ENCODE measurements at places on chromosomes 11 and 22.
A peak's percentile ranks its signal among the peaks of the same experiment; 100 is the strongest.

DNA sequence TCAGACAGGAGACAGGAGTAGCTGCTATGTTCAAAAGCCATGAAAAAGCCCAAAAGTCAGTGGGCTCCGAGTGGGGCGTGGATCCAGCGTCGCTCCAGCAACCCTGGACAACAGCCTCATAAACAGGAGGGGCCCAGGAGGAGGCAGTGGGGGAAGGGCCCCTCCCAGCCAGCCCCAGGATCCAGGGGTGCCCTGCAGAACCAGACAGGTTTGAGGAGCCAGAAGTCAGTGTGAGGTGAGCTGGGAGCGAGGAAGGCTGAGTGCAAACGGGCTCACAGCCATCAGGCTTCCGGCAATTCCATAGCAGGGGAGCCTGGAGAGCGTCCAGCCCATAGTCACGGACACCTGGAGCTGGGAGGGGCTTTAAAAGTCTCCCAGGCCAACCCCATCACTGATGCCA is 217.7 kb downstream of the MN1 start:
- DNase-seq, result no peak

DNA sequence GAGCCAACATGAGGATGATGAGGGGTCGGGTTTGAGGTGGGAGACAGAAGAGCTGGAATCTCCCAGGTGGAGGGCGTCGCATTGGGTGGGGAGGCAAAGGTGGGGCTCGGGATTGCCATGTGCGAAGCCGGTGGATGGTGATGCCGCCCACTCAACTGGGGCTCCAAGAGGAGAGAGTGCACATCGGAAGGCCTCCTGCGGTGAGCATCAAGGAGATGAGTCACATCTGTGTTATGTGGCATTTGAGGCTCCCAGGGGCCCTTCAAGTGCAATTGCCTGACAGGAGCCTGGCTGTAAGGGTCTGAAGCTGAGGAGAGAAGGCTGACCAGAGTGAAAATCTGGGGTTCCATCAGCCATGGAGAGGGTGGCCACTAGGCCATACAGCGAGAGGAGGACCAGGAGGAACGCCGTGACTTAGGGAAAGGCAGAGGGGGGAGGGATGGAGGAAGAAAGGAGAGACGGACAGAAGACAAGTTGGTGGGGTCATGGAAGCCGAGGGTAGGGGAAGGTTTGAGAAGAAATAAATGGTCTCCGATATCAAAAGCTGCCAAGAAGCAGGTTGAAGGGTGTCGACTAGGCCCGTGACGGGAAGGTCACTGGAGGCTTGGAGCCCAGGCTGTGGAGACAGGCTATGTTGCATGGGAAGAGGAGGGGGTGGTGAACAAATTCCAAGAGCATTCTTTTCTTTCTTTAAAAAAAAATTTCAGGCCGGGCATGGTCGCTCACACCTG is 21.3 kb downstream of the RASD2 start:
- DNase-seq, result no peak

GRCh38 chr11:45089251-45089650 is 57.2 kb upstream of the PRDM11 start:
- no peak for DNase-seq

DNA sequence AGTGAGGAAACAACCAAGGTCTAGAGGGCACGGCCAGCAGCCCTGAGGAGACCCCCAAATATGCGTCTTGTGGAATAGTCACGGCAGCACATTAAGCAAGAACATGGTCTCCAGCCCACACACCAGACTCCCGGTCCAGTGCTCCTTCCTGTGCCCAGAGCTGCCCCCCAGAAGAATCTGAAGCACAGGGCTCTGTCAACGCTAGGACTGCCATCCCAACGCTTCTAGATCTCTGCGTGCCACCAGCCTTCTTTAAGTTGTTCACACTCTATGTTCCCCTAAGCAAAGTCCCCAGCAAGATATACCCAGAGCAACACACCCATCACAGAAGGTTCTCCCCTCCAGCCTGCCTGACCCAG is 3.5 kb upstream of the SEC14L2 start:
- no peak for DNase-seq

- DNase-seq, result no peak
Measured at GRCh38 chr11:9577556-9577955, 4.1 kb downstream of the WEE1 start.

GRCh38 chr22:47396515-47396914 is 634.1 kb downstream of the TBC1D22A start:
- no peak for DNase-seq

DNA sequence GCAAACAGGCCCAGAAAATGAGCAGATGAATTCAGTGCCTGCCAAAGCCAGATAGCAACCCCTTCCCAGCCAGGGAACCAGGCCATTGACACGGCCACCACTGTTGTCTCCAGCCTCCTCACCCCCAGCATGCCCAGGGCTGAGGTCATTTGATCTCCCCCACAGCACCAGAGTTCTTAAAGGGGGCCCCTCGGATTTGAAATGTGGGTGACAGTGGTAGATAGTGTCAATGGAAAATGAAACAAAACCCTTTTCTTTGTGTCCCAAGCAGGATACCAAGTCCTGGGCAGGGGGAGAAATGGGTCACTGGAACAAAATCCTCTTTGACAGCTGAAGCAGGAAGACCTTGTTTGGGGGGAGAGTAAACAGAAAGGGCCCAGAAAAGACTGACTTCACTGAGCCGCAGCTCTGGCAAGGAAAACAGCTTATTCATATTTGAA is 14.3 kb upstream of the ACCSL start:
- no peak for DNase-seq

GRCh38 chr22:43315687-43316217 is 27.4 kb downstream of the SCUBE1 start:
- DNase-seq, result no peak

GRCh38 chr11:64898076-64898445 is 18.9 kb downstream of the ATG2A start:
- DNase-seq, result no peak

GRCh38 chr22:30728826-30729225 is 34.2 kb downstream of the OSBP2 start:
- DNase-seq, result no peak

DNA sequence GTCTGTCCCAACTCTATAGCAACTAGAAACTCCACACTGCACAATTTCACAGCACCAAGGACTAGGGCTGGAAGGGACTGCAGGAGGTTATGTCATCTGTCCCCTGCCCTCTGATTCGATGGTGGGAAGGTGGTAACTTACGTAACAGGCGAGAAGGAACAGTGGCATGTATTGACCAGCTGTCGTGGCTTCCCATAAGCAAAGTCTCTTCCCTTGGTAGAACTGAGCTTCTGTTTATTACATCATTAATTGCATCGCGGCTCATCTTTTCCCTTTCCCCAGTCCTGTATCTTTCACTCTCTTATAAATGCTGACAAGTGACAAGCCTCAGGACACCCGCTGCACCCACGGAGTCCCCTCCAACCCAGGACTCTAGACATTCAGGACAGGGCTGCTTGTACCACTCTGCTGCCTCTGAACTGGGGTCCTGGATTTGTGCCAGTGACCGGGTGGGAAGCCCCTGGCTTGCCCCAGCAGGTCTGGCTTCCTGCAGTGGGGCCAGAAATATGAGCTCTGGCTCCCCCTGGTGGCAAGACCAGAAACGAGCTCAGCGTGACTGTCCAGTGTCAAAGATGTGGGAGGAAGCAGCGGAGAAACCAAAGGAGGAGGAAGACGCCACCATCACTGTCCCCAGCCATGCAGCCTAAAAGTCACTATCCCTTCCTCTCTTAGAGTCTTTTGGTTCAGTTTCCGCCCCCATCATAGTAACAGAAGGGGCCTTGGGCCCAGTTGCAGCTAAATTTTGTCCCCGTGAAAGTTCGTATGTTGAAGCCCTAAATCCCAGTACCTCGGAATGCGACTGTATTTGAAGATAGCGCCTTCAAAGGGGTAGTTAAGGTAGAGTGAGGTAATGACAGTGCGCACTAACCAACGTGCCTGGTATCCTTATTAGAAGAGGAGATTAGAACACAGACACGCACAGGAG is 84.5 kb downstream of the ISX start:
- peak; percentile 39 for DNase-seq

DNA sequence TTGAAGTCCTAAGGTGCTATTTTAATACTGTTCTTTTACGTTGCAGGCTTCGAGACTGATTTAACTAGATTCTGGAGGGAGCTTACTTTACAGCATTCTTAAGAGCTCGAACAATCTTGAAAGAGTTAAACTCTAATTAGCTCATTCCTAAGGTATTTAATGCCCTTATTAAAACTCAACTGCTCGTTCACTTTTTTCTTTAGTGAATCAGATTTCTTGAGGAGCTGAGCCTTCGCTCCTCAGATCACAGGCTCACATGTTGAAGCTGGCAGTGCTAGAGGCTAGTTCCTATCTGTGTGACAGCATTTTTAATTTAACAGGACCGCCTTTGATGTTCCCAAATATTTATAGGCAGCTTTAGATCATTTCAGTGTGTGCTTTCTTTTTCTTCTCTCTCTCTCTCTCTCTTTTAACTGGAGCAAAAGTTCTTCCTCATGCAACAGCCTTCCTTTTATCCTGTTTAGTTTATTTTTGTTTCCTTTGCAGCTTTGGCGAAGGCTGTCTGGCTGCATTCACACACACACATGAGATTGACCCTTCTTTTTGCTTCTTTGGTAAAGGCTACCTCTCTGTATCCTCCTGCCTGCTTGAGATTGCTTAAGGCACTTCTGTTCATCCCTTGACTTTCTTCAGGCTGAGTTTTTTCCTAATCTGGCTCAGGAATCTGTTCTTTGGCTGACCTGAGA is 21.0 kb downstream of the ZNRF3 start:
- DNase-seq, result no peak

DNA sequence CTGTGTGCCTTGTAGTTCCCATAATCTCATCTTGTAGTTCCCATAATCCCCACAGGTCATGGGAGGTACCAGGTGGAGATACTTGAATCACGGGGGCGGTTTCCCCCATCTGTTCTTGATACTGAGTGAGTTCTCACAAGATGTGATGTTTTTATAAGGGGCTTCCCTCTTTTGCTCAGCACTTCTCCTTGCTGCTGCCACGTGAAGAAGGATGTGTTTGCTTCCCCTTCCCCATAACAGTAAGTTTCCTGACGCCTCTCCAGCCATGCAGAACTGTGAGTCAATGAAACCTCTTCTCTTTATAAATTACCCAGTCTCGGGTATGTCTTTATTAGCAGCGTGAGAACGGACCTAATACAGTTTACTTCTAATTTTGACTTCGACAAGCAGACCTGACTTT is 14.0 kb upstream of the SMIM38 start:
- no peak for DNase-seq

DNA sequence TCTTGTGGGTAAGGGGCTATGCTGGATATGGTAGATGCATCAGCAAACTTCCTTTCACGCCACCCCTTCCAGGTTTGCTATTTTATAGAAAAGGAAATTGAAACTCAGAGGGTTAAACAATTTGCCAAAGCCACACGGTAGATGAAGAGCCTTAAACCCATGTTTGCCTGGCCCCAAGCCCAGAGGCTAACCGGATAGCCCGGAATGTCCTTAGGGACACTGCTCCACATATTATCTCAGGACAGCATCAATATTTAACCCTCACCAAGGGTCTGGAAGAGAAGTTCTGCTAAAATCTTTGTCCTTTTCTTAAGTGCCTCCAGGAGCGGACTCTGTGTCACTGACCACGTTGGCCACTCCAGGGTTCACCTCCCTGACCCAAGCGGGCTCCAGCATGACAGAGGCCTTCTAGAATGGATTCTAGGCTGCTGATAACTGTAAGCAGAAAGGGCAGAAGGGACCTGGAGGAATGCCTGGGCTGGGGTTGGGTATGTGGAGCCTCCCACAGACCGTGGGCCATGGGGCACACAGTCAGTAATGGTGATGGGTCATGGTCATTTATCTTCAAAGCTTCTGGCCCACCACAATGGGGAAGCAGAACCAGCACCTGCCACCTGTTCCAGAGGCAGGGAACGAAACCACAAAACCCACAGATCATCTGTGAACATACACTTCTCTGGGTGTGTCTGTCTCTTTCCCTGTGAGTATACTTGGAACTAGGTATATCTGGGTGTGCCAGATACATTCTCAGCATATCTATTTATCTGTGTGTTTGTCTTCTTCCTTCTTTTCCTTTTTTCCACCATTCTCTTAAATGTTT is 5.4 kb upstream of the TMEM86A start:
- no peak for DNase-seq

- DNase-seq, result no peak
Measured at GRCh38 chr11:118264569-118265465, 720 bp upstream of the MPZL2 start.

DNA sequence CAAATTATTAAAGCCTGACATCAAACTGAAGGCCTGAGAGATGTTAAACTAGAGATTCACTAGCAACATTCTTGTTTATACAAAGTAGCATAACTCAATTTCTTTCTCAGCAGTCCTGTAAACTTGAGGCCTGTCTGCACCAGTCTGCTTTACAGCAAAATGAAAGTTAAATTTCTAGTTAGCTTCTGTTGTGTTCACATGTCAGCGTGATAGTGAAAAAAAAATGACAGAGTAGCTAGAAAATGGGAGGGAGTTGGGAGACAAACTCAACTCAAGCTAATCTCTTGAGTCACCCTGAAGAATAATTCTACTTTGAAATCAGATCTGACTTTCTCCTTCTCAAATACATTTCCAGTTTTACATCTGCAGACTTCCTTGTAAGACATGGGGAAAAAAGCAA is 6.5 kb downstream of the RBFOX2 start:
- DNase-seq, result no peak

DNA sequence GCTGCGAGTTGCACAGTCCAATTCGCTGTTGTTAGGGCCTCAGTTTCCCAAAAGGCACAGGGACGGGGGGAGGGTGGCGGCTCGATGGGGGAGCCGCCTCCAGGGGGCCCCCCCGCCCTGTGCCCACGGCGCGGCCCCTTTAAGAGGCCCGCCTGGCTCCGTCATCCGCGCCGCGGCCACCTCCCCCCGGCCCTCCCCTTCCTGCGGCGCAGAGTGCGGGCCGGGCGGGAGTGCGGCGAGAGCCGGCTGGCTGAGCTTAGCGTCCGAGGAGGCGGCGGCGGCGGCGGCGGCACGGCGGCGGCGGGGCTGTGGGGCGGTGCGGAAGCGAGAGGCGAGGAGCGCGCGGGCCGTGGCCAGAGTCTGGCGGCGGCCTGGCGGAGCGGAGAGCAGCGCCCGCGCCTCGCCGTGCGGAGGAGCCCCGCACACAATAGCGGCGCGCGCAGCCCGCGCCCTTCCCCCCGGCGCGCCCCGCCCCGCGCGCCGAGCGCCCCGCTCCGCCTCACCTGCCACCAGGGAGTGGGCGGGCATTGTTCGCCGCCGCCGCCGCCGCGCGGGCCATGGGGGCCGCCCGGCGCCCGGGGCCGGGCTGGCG is at the start of gene BCR:
Gene BCR, plus strand, starts transcription at position 209 of the 592 bp plus-strand sequence. CDS start 452 bp downstream, outside the sequence.
- peak; percentile 42 for DNase-seq

DNA sequence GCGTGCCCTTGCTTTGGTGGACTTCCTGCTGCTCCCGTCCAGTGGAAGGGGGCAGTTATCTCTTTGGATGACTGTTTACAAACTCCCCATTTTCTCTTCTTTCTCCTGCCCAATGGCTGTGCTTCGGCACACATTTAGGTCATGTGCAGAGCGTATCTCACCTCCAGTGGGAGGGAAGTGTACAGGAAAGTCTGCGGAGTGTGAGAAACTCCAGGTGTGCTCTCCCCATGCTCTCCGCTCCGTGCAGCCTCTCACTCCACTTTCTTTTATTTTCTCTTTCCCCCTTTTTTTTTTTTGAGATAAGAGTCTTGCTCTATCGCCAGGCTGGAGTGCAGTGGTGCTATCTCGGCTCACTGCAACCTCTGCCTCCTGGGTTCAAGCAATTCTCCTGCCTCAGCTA is 11.9 kb upstream of the TEF start:
- DNase-seq, result no peak

Data from naive thymus-derived CD8-positive, alpha-beta T cell (primary cell).